ENCODE measurements at places on chromosomes 6 and 20.
A peak's percentile ranks its signal among the peaks of the same experiment; 100 is the strongest.

GRCh38 chr6:32627831-32628230 is 9.4 kb upstream of the HLA-DQA1 start:
- no peak overlapping the region for H3K4me3 ChIP-seq
- H3K36me3 ChIP-seq = peaks cover 15% of the 10 kb centered on the region
- peak; percentile 66 for DNase-seq
- H3K27me3 ChIP-seq = no peaks in the 10 kb centered on the region
- peaks cover 44% of the 10 kb centered on the region for H3K4me1 ChIP-seq
- peak overlapping the region; percentile 85 for H3K27ac ChIP-seq

- H3K4me1 ChIP-seq = peaks cover 4% of the 10 kb centered on the region
- H3K4me3 ChIP-seq = no peak overlapping the region
- DNase-seq = no peak
- no peaks in the 10 kb centered on the region for H3K27me3 ChIP-seq
Measured at GRCh38 chr6:20699402-20699801, 165.1 kb downstream of the CDKAL1 start.

GRCh38 chr20:57717797-57718196 is 8.0 kb upstream of the PMEPA1 start:
- no peak overlapping the region for H3K27ac ChIP-seq
- DNase-seq = no peak
- no peaks in the 10 kb centered on the region for H3K36me3 ChIP-seq
- no peak overlapping the region for H3K4me3 ChIP-seq

GRCh38 chr6:104591573-104592334 is 268.0 kb downstream of the HACE1 start:
- H3K4me1 ChIP-seq = no peaks in the 10 kb centered on the region
- peaks cover 8% of the 10 kb centered on the region for H3K27me3 ChIP-seq
- H3K27ac ChIP-seq = no peak overlapping the region
- no peak for DNase-seq
- H3K4me3 ChIP-seq = no peak overlapping the region

DNA sequence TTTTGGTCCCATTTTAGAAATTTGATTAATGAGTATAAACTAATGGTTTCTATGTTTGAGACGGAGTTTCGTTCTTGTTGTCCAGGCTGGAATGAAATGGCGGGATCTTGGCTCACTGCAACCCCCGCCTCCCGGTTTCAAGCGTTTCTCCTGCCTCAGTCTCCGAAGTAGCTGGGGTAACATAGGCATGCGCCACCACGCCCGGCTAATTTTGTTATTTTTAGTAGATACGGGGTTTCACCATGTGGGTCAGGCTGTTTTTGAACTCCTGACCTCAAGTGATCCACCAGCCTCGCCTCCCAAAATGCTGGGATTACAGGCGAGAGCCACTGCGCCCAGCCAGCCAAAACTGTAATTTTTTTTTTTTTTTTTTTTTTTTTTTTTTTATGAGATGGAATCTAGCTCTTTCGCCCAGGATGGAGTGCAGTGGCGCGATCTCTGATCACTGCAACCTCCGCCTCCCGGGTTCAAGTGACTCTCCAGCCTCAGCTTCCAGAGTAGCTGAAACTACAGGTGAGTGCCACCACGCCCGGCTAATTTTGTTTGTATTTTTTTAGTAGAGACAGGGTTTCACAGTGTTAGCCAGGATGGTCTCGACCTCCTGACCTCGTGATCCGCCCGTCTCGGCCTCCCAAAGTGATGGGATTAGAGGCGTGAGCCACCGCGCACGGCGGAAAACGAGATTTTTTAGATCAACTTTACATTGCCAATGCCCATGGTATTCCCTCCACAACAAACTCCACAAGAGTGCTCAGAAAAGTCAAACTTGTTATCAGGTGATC is 127.8 kb downstream of the HFE start:
- H3K36me3 ChIP-seq = no peaks in the 10 kb centered on the region
- H3K4me1 ChIP-seq = peaks cover 29% of the 10 kb centered on the region
- DNase-seq = no peak
- no peak overlapping the region for H3K4me3 ChIP-seq

DNA sequence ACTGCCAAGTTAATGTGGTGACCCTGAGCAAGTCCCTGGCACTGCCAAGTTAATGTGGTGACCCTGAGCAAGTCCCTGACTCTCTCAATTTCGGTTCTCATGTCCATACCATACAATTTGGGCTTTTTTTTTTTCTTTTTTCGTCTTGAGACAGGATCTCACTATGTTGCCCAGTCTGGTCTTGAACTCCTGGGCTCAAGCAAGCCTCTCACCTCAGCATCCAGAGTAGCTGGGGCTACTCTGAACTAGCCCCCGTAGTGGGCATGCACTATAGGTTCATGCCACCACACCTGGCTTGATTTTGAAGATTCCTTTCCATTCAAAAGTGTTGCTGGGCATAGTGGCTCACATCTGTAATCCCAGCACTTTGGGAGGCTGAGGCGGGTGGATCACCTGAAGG is 100.0 kb upstream of the FOXP4 start:
- no peak overlapping the region for H3K4me3 ChIP-seq
- H3K27ac ChIP-seq = no peak overlapping the region
- peaks cover 16% of the 10 kb centered on the region for H3K4me1 ChIP-seq
- H3K36me3 ChIP-seq = no peaks in the 10 kb centered on the region
- DNase-seq = no peak
- peaks cover 29% of the 10 kb centered on the region for H3K27me3 ChIP-seq

GRCh38 chr20:15708984-15709598 is 864.2 kb downstream of the KIF16B start:
- H3K4me3 ChIP-seq = no peak overlapping the region
- H3K27ac ChIP-seq = no peak overlapping the region
- no peaks in the 10 kb centered on the region for H3K36me3 ChIP-seq
- DNase-seq = peak; percentile 41
- H3K4me1 ChIP-seq = no peaks in the 10 kb centered on the region
